ENCODE measurements at places on chromosomes 13 and 19.

DNA sequence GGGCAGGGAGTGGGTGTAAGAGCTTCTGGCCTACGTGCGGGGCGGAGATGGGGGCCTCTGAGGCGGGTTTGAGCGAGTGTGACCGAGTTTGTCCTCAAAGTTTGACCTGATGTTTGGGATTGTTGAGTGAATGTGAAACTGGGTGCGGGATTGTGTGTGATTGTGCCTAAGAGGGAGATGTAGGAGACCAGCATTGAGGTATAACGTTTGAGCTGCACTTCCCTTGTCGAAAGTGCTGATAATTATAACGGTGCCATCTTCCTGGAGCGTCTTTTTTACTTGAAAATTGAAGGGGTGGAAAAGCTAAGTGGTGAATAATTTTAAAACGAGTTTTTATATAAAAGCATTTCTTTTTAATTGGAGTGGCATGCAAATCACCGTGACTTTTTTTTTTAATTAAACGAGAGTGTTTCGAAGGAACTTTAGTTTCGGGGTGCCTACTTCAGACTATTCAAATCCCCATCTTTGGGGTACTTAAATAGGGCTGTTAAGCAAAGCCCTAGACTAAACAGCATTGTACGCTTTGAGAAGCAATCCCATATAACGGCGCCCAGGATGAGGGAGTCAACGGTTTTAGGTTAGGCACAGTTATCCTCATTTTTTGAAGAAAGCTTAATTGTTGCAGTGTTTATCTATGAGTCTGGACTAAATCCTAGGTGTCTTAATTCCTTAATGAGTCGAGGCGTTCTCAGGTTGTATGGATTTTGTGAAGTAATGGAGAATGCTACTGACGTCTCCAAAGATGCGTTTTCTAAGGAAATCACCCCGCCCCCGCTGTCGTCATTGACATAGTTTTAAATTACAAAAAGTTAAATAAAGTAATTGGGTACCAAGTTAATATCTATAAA, 594 bp downstream of the ZNF146 start:
- DNase-seq, result peak; percentile 29

DNA sequence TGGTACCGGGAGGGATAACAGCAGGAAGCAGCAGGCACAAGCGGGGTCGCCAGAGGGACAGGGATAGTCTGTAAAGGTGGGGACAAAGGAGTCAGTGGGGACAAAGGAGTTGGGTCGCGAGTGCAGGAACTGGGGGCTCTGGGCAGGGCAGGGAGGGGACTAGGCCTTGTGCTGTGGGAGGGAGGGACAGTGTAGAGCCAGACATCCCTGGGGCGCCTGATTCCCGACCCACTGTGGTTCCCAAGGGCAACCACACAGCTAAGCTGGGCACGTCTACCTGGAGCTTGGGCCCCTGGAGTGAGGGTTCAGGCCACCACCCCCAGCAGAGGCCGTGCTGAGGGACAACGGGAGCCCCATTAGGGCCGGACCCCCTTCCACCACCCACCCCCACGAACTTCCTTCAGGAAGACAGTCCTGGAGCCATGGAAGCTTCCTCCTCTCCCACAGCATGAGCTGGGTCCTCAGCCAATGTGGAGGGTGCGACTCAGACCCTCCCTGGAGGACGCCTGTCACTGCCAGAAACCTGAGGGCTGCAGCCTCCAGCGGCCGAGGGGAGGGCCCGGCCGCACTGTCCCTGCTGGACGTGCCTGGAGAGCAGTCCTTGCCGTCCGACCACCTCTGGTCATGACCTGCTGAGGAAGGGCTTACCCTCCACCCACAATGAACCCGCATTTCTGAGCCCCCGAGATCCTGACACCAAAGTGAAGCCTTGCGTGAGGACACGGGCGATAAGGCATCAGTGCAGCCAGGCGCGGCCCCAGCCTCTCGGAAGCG, 77.9 kb downstream of the SPACA7 start:
- DNase-seq, result peak; percentile 34

GRCh38 chr13:29551214-29551613, 44.3 kb downstream of the SLC7A1 start:
- DNase-seq, result no peak

GRCh38 chr13:25351404-25351803, 20.4 kb upstream of the ATP8A2 start:
- DNase-seq, result no peak

- no peak for DNase-seq
These were observed 1.1 kb downstream of the ATP4A start for GRCh38 chr19:35562336-35562735.

- peak; percentile 38 for DNase-seq
These were observed 1.1 kb downstream of the ARHGAP35 start for GRCh38 chr19:46861691-46862502.

- no peak for DNase-seq
These were observed 39.1 kb downstream of the USP12 start for GRCh38 chr13:27132538-27132937.

DNA sequence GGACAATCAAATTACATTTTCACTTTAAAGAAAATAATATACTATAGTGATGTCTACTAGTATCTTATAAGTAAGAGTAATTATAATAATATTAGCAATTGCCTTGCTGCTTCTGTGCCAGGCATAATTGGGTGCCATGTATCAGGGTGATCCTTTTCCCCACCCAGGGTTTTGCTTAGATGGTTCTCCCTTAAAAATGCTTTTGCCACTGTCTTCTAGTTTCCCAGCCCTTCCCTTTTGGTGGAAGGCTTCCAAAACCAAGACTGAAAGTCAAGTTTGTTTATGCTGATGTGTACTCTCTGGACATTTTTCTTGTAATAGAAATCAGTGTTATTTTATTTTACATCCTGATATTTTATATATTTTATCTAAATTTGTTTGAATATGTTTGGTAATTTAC, 77.8 kb downstream of the ITGBL1 start:
- no peak for DNase-seq

GRCh38 chr13:41137241-41137640, 4.6 kb upstream of the KBTBD6 start:
- DNase-seq, result no peak

GRCh38 chr13:112893570-112894422, 75.2 kb upstream of the MCF2L start:
- peak; percentile 71 for DNase-seq

DNA sequence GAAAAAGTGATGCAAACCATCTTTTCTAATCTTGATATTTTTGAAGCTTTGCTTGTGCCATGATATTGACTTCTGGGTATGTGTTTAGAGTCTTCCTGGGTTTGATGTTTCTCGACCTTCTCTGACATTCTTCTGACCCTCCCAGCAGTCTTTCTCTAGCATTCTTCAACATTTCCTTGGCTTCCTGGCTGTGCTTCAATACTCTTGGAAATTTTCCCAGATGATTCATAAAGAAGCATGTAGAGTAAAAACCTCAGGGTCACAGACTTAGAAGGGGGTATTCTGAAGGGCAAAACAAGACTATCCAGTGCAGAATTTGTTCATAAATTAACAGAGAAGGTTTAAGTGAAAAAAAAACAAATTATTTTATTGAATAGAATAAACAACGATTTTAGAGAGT, 946.3 kb upstream of the PCDH9 start:
- DNase-seq, result peak; percentile 32

- no peak for DNase-seq
These were observed 115.0 kb downstream of the COG6 start for GRCh38 chr13:39770221-39771090.

DNA sequence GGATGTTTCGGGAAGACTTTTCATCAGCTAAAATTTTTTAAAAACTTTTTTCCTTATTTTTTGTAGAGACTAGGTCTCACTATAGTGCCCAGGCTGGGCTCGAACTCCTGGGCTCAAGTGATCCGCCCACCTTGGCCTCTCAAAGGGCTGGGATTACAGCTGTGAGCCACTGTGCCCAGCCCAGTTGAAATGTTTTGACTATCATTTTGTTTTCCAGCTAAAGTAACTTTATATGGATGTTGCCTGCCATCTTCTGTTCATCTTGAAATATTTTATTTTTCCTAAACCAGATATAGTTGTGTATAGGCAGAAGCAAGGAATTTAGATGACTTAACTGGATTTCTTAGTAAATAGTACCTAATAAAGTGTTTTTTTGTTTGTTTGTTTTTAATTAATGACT, 7.0 kb downstream of the CAB39L start:
- no peak for DNase-seq

DNA sequence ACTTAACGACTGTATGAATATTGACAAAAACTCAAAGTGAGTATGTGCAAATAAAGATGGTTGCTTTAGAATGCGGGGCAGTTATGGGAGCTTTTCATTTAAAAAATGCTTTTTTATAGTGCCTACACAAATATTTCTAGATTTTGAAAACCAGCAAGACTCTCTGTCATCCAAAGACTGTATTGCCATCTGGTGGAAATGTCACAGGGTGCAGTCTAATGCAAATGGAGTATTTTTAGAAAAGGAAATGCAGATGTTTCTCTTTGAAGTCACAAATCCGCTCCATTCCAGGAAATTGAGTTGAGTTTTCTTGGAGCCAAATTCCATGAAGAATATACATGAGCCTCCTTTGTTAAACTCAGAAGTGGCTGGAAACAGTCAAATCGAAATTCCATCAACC, 2.3 kb upstream of the C1QTNF9B start:
- DNase-seq, result no peak

- DNase-seq, result no peak
These were observed 51.3 kb upstream of the UBE2L5 start for GRCh38 chr13:30370916-30371521.

- no peak for DNase-seq
These were observed 1.8 kb downstream of the FREM2 start for GRCh38 chr13:38688674-38689073.

DNA sequence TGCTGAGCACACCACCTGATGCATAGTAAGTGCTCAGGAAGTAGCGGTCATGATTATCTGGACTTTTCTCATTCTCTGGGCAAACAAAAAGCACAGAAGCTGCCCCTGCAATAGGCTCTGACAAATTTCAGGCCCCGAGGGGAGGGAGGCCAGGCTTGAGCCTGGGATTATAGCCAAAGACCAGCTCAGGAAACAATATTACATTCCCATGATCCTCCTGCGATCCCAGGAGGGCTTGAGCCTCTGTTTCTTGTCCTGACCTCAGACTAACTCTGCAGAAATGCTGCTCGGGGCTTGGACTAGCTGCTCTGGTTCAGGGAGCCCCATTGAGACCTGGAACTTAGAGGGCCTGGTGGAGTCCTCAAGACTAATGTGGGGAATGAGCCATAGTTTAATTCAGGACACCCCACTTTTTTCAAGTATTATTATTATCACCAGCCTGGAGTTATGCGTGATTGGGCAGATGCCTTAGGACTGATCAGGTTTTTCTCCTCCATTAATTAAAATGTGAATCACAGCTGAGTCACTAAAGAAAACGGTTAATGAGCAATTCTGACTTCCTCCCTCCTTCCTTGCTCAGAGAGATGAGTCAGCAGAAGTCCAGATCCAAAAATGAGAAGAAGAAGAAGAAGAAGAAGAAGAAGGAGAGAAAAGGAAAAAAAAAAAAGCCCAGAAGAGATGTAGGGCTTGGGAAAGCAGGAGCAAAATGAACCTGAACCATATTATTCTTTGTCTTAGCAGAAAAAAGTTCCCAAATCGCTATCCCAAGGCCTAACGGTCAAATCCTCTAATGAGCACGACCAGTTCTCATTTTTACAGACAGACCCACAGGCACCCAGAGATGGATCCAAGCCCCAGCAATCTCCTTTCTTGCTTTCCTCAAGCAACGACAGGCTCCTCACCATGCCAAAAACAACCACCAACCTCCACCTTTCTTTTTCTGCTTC, 107.2 kb downstream of the CACNA1A start:
- DNase-seq, result no peak

DNA sequence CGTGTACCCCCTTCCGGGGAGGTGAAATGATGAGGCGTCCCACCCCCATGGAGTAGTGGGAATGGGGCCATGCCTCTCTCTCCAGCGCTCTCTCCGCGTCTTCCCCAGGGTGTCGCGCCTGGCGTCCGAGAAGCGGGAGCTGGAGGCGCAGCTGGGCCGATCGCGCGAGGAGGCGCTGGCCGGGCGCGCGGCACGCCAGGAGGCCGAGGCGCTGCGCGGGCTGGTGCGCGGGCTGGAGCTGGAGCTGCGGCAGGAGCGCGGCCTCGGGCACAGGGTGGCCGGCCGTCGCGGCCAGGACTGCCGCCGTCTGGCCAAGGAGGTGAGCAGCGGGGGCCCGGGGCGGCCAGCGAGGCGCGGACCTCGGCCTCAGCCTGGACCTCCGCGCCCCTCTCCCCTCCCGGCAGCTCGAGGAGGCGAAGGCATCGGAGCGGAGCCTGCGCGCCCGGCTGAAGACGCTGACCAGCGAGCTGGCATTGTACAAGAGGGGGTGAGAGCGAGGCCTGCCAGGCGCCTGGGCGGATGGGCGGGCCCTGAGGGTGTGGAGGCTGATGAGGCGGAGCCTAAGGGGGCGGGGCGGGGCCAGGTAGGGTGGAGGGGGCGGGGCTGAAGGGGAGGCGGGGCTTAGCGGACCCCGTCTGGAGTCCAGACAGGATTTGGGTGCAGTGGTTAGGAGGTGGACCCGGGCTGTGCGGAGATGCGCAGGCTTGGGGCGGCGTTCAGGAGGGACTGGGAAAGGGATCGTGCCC, 7.7 kb downstream of the PGLYRP1 start:
- peak; percentile 60 for DNase-seq

- no peak for DNase-seq
These were observed 17.0 kb upstream of the LPAR6 start for GRCh38 chr13:48429886-48430285.

DNA sequence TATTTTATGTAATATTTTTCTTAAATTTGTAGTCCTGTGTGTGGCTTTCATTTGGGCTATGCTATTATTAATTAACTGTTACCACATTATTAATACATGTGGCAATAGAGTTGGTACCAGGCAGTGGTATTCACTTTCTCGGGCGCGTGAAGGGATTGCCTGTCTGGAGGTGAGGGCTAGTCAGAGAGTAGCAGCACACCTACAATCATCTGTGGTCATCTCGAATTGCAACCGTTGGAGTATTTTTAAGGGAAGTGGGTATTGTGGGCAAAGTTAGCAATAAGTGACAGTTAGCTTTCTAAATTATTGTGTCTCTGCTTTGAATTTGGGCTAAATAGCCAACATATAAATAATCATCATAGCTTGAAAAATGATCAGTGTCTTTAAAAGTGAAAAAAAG, 20.0 kb upstream of the GPR18 start:
- DNase-seq, result no peak

GRCh38 chr19:17965370-17966128, 1.4 kb upstream of the KCNN1 start:
- no peak for DNase-seq

- no peak for DNase-seq
These were observed 1.8 kb upstream of the KCTD15 start for GRCh38 chr19:33794683-33795369.

DNA sequence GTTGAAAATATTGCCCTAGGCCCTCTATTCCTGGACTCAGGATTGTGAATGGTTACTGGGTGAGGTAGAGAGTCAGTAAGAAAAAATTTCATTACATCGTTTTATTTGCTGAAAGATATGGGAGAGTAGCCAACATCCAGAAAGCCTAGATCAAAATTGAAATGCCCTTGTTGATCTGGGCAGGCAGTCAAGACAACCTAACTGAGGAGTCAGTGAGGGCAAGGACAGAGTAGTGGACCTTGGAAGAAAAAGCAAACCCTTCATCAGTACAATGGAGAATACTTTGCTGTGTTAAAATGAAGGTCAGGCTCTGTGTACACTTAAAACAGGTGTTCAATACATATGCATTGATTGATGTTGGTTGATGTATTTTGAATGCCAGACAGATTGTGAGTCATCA, 576.7 kb downstream of the OLFM4 start:
- no peak for DNase-seq
